ENCODE measurements at places on chromosomes 3 and 15. TPM values are rescaled to one million over a fixed set of nuclear protein-coding genes. Genes with fewer than 3 reads are reported as not detected.

DNA sequence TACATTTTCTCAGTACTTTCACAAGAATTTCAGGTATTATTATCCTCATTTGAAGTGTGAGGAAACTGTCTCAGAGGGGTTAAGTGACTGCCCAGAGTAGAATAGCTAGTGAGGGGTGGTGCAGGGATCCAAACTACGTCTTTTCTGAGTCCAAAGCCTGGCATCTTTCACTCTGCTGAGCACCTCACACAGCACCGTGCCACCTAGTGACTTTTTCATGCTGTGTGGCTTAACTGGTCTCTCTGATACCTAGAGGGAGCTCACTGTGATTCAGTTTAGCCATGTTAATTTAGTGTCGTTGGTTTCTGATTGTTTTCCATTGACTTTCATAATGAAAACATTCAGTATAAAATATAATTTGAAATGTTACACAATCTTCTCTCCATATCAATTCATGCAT is 91.4 kb upstream of the NLGN1 start:
- H3K27me3 ChIP-seq: no peaks in the 10 kb centered on the region
- H3K4me3 ChIP-seq: no peak overlapping the region
- no peaks in the 10 kb centered on the region for H3K4me1 ChIP-seq
- no peaks in the 10 kb centered on the region for H3K36me3 ChIP-seq
- no peak overlapping the region for H3K27ac ChIP-seq
- no peak for DNase-seq

DNA sequence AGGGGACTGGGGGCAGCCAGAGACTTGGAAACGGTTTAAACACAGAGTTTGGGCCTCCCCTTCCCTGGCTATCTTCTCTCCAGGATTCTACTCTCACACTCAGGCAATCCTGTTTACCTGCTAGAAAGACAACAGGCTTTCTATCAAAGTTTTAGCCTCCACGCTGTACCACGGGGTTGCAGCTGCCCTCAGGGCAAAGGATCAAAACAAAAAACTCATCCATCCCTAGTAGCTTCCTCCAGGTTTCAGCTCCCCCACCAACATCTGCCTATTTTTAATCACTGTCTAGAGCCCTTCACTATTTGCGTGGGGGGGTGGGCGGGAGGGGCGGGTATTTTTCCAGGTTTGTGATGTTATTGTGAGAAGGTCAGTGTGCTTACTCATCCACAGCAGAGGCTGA is 286.8 kb upstream of the TRIM42 start:
- DNase-seq: no peak
- no peaks in the 10 kb centered on the region for H3K36me3 ChIP-seq
- H3K4me1 ChIP-seq: no peaks in the 10 kb centered on the region
- no peak overlapping the region for H3K4me3 ChIP-seq
- H3K27me3 ChIP-seq: no peaks in the 10 kb centered on the region
- H3K27ac ChIP-seq: no peak overlapping the region

- peaks cover 17% of the 10 kb centered on the region for H3K4me1 ChIP-seq
- H3K4me3 ChIP-seq: no peak overlapping the region
- no peaks in the 10 kb centered on the region for H3K36me3 ChIP-seq
- H3K27ac ChIP-seq: peak overlapping the region; percentile 91
- DNase-seq: no peak
- H3K27me3 ChIP-seq: no peaks in the 10 kb centered on the region
Measured at GRCh38 chr15:31338318-31338878, 11.8 kb downstream of the KLF13 start.

- H3K4me1 ChIP-seq: no peaks in the 10 kb centered on the region
- DNase-seq: no peak
- H3K4me3 ChIP-seq: no peak overlapping the region
Measured at GRCh38 chr3:46922871-46923558, 45.5 kb downstream of the PTH1R start.

- no peak overlapping the region for H3K27ac ChIP-seq
- H3K27me3 ChIP-seq: no peaks in the 10 kb centered on the region
- H3K36me3 ChIP-seq: no peaks in the 10 kb centered on the region
- peaks cover 9% of the 10 kb centered on the region for H3K4me1 ChIP-seq
- no peak for DNase-seq
- H3K4me3 ChIP-seq: no peak overlapping the region
Measured at GRCh38 chr3:197458179-197458707, 97.5 kb downstream of the BDH1 start.

- no peaks in the 10 kb centered on the region for H3K36me3 ChIP-seq
- no peak overlapping the region for H3K27ac ChIP-seq
- no peaks in the 10 kb centered on the region for H3K4me1 ChIP-seq
- no peak for DNase-seq
- H3K4me3 ChIP-seq: no peak overlapping the region
Measured at GRCh38 chr3:191688756-191689433, 227.9 kb downstream of the PYDC2 start.

- DNase-seq: no peak
- H3K27ac ChIP-seq: no peak overlapping the region
- no peaks in the 10 kb centered on the region for H3K36me3 ChIP-seq
- H3K4me3 ChIP-seq: no peak overlapping the region
- peaks cover 5% of the 10 kb centered on the region for H3K4me1 ChIP-seq
- H3K27me3 ChIP-seq: no peaks in the 10 kb centered on the region
Measured at GRCh38 chr3:72118628-72119027, 333.7 kb upstream of the PROK2 start.

GRCh38 chr3:14471016-14471415 is 68.6 kb downstream of the SLC6A6 start:
- H3K4me3 ChIP-seq: no peak overlapping the region
- H3K27ac ChIP-seq: no peak overlapping the region
- peaks cover 26% of the 10 kb centered on the region for H3K4me1 ChIP-seq
- H3K27me3 ChIP-seq: no peaks in the 10 kb centered on the region
- H3K36me3 ChIP-seq: no peaks in the 10 kb centered on the region

DNA sequence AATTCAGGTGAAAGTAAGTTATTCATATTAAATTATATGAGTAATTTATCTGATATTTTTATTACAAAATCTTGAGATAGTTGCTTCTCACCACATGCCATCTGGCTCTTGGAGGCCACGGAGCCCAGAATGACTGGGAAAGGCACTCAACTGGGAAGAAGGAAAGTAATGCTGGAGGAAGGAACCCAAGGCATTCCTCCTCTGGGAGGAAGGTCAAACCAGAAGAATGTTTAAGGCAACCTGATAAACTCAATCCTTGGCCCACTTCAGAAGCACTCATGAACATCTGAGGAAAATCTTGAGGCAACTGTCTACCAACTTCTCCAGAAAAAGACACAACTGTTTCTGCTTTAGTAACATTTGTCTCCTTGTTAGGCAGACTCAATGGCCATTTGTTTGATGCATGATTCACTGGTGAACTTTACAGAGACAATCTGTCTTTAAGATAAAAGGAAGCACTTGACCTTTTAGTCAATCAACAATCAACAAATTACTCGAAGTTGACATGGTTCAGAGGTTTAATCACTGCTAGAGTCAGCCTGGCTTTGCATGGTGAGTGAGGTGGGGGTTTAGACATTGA is 261.4 kb upstream of the MME start:
- H3K27me3 ChIP-seq: no peaks in the 10 kb centered on the region
- no peaks in the 10 kb centered on the region for H3K36me3 ChIP-seq
- H3K4me3 ChIP-seq: no peak overlapping the region
- no peak overlapping the region for H3K27ac ChIP-seq
- peak; percentile 7 for DNase-seq
- H3K4me1 ChIP-seq: no peaks in the 10 kb centered on the region

- peak overlapping the region; percentile 28 for H3K27ac ChIP-seq
- H3K4me1 ChIP-seq: no peaks in the 10 kb centered on the region
- H3K36me3 ChIP-seq: no peaks in the 10 kb centered on the region
- H3K27me3 ChIP-seq: peaks cover 23% of the 10 kb centered on the region
- 0 out of 2 replicates have a peak overlapping the region, but pooled peaks have one; percentile 10 for H3K4me3 ChIP-seq
Measured at GRCh38 chr15:69735121-69735520, 282.5 kb downstream of the RPLP1 start.

GRCh38 chr3:194941360-194941955 is 255.8 kb downstream of the FAM43A start:
- H3K27me3 ChIP-seq: peaks cover 3% of the 10 kb centered on the region
- no peak overlapping the region for H3K27ac ChIP-seq
- DNase-seq: no peak
- no peak overlapping the region for H3K4me3 ChIP-seq
- H3K4me1 ChIP-seq: no peaks in the 10 kb centered on the region
- H3K36me3 ChIP-seq: no peaks in the 10 kb centered on the region

GRCh38 chr3:169676925-169677537 is 13.5 kb upstream of the MECOM start:
- H3K4me3 ChIP-seq: no peak overlapping the region
- DNase-seq: no peak
- no peaks in the 10 kb centered on the region for H3K4me1 ChIP-seq
- H3K27ac ChIP-seq: no peak overlapping the region
- H3K36me3 ChIP-seq: no peaks in the 10 kb centered on the region

- no peak overlapping the region for H3K27ac ChIP-seq
- no peak for DNase-seq
- H3K4me3 ChIP-seq: no peak overlapping the region
- H3K4me1 ChIP-seq: peaks cover 20% of the 10 kb centered on the region
- H3K36me3 ChIP-seq: no peaks in the 10 kb centered on the region
Measured at GRCh38 chr3:114437897-114438296, 144.1 kb downstream of the TIGIT start.

- no peak overlapping the region for H3K4me3 ChIP-seq
- peak; percentile 97 for DNase-seq
- H3K27ac ChIP-seq: peak overlapping the region; percentile 98
- H3K4me1 ChIP-seq: peaks cover 22% of the 10 kb centered on the region
- H3K27me3 ChIP-seq: no peaks in the 10 kb centered on the region
Measured at GRCh38 chr15:45157974-45158373, 28.2 kb downstream of the DUOX1 start.

The ZNF710 gene
- 12.0 TPM for total RNA-seq

The GPR176 gene
- 307 TPM for total RNA-seq

The SI gene
- not detected for total RNA-seq

The SAMD7 gene
- not detected for total RNA-seq

The GRK7 gene
- not detected for total RNA-seq
